ENCODE measurements at places on chromosomes 7 and 10. TPM values are rescaled to one million over a fixed set of nuclear protein-coding genes. Genes with fewer than 3 reads are reported as not detected.

DNA sequence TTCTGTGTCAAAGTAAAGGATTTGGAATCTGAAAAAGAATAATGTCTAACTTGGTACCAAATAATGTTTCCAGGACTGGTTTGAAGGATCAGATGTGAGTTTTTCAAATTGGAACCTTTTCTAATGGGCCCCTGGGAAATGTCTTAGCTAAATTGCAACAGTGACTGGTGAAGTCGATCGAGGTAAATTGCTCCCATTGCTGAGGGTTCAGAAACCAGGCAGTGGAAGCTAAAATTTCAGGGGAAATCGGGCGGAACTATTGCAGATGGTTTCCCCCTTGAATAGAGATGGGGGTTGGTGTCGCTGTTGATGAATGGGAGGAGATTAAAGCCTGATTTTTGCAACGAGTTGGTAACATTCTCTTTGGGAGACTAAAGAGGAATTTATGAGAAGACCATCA lies 112.7 kb downstream of the SND1 start:
- DNase-seq = no peak

DNA sequence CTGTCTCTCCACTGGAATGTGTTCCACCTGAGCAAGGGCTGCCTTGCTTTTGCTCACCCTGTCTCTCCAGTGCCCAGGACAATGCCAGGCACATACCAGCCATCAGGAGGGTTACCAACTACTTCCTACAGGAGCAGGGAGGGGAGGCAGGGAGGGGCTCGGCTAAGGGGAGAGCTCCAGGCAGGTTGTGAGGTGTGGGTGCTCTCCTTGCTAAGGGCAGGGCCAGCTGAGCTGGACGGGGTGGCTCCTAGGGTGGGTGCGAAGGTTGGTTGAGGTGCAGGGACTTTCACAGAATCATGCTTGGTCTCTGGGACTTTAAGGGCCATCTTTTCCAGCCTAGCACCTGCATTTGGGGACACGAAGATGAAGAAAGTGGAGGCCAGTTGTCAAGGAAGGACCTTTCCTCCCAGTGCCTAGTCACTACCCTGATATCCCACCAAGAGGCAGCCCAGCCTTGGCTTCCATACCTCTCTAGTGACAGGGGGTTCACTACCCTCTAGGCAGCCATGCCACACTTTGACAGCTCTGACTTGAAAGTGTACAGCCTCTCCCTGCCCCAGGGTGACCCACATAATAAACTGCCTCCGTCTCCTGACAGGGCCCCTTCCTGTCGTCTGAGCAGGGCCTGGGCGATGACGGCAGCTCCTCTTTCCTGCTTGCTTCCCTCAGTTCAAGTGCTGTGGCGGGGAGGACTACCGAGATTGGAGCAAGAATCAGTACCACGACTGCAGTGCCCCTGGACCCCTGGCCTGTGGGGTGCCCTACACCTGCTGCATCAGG lies 46.5 kb downstream of the TSPAN15 start:
- DNase-seq = no peak

The ARPC1A gene
- 119 TPM for total RNA-seq

The SUGCT gene
- total RNA-seq = 3.2 TPM

The FBXL13 gene
- total RNA-seq = 5.4 TPM

Measured in prostate gland (tissue), 2 donors.